ENCODE measurements at places on chromosomes 1 and 21.

- DNase-seq: no peak
Measured at GRCh38 chr1:156004843-156005584, 15.7 kb downstream of the SSR2 start.

DNA sequence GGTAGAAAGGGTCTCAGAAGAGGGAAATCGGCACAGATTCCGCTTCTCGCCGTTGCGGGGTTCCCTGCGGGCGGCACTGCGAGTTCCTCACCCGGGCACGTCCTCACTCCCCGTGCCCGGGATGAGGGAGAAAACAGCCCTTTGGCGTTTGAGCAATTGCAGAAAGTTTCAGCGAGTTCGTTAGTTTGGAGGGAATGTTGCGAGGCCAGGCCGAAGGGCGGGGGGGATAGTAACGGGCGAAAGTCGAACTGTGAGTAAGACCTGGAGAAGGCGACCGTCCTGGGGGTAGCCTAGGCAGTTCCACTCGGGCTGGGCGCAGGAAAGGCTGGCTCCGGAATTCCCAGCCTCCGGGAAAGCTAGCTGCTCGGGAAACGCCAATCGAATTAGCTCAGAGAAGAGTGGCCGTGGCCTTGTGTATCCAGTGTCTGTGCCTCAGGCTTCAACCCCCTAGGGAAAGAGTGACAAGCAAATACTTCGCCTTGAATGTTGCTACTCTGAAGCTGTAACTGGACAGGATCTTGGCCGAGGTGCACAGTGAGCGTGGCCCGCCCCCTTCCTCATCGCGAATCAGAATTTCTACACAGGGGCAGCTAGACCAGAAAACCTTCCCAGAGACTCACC is 787 bp downstream of the PTGFR start:
- no peak for DNase-seq

- no peak for DNase-seq
Measured at GRCh38 chr1:187839873-187840272, 1011.1 kb downstream of the PLA2G4A start.

GRCh38 chr1:17665054-17665453 is 90.1 kb upstream of the ACTL8 start:
- no peak for DNase-seq

DNA sequence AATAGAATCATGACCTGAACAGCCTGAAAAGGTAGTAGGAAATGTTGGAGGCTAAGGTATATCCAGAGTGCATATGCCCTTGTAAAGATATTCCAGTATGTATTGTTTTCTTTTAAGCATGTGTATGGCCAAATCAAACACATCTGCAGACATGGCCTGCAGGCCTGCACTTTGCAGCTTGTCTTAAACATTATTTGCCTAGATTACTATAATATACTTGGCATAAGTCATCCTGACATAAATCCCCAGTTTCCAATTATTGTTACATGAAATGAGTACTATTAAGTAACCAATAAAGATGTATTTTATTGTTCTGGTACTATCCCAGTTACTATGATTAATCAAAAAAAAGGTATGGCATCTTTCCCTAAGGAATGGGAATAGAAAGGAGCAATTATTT is 169.1 kb upstream of the PTBP2 start:
- no peak for DNase-seq

- no peak for DNase-seq
Measured at GRCh38 chr1:198880397-198880796, 241.6 kb downstream of the PTPRC start.

GRCh38 chr1:176950736-176951324 is 213.7 kb downstream of the ASTN1 start:
- no peak for DNase-seq

DNA sequence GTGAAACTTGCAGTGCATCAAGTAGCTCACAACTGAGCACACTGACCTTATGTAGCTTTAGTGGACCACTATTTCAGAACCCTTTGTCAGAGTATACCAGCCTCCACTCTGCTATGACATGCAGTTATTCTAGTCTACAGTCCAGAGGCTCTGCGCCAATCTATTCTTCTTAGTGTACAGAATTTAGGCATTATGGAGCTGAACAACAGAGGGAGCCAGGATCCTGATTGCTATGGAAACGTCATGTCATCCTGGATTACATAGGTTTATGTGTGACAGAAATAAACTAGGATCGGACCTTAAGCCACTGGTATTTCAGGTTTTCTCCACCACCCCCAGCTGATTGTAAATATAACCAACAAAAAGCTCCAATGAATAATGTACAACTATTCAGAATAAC is 48.1 kb upstream of the EEIG2 start:
- no peak for DNase-seq

DNA sequence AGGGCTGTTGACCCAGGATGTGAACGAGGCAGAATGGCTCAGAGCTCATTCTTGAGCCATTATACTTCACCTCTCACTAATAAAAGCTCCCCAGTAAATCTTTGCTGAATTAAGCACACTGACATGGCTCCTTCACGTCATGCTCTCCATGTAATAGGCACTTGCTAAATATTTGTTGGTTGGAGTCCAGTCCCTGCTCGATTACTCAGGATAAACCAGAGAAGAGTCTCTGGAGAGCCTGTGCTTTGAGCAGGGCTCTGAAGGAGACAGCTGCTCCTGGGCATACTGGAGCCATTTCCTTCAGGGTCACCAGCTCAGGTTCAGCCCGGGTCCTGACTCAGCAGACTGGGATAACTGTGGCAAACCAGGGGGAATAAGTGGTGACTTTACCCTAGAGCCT is 46.9 kb downstream of the HLX start:
- no peak for DNase-seq

GRCh38 chr1:36207339-36207738 is 16.9 kb upstream of the THRAP3 start:
- no peak for DNase-seq

DNA sequence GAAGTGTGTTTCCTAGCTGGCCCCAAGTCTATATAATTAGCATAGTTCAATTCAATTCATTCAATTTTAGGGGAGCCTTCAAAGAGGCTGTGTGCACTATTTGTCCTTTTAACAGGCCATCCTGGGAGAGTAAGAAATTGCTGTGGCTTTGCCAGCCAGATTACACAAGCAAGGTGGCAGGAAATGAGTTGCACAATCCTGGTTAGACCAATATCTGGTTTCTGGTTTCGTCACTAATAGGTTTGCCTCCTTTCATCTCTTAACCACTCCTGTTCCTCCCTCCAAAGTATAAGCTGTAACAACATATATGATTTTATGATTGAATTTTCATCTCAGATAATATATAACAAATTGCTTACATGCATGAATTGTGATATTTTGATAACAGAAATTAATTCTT is 84.1 kb upstream of the NEGR1 start:
- no peak for DNase-seq

DNA sequence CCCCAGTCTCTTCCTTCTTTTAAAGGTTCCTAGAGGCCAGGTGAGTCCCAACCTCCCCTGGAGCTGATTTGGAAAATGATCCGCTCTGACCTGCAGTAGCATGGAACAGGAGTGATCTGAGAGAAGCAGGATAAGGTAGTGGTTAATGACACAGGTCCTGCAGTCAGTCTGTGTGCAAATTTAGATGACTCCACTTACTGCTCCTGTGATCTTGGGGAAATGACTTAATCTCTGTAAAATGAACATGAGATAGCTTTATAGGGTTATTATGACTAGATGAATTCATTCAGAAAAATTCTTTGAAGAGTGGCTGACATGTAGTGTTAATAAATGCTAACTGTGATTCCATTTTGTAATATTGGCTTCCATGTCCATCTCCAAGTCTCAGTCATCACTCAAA is 374.9 kb upstream of the CAMK1G start:
- no peak for DNase-seq

- no peak for DNase-seq
Measured at GRCh38 chr1:66341446-66342089, 192.4 kb upstream of the SGIP1 start.

DNA sequence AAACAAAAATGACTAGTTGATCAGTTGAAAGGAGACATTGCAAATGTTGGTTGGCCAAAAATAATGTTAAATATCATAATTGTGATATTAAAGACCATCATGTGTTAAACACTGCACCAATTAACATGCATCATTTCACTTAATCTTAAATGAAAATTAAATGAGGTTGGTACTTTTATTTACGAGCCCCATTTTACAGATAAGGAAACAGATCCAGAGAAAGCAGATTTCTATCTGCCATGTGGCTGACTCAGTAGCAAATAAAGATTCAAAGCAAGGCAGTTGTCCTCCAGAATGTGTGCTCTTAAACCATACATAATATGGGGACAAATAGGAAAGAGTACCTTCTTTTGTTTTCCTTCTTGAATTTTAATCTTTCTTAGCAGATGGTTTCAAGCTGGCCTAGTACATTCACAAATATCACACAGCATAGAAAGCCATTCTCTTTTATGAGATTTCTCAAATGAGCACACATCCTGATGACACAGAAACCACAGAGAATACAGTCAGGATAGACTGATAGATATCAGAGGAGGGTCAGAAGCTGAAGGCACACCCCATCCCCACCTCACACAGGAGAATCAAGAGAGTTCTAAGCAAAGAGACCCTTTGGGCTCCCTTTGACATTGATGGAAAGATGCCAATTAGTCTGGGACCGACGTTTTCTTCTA is 647.9 kb upstream of the CAMK1G start:
- no peak for DNase-seq

DNA sequence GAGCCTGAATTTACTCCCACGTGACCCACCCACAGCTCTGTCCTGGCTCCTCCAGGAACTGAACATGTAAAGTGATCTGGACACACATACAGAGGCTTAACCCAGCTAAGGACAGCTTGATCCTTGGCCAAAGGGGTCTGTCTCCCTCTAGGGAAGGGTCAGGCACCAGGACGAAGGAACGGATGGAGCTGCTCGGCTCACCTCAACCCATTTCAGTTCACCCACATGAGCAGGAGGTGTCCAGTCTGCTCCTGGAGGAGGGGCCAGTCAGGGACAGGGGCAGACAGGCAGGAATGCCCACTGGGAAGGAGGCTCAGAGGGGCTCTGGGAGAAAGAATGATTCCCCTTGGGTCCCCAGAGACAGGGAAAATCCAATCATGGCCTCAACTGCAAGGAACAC is 567.2 kb downstream of the PTPRU start:
- DNase-seq: no peak

DNA sequence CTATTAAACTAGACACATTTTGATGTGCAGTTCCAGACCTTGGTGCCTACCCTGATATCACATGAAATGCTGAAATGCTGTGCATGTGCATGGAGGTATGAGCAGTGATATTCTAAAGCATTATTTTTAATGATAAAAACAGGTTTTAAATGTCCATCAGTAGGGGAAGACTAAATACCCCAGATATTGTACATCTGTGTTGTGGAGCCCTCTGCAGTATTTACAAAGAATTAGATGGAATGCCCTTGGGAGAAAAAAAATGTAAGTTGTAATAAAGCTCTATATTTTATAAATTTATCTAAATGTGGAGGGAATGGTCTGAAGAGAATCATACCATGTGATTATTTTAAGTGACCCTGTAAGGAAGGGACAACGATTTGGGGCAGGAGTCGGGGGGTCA is 39.1 kb upstream of the IGSF5 start:
- DNase-seq: no peak

- no peak for DNase-seq
Measured at GRCh38 chr1:209218981-209219380, 364.5 kb upstream of the CAMK1G start.

DNA sequence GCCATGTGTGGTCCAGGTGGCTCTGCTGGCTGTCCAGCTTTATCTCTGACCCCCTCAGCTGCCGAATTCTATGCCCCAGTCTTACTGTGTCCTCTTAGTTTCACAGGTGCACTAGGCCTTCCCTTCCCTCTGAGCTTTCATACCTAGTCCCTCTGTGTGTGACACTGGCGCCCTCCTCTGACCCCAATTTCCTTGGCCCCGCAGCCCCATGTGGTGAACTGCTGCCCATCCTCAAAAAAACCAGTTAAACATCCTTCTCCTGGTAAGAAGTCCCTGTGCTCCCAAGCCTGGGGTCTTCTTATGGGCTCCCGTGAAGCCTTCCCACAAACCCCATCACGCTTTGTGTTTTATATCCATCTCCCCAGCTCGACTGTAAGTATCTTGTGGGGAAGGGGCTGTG is 93.9 kb upstream of the TSPAN2 start:
- DNase-seq: no peak

GRCh38 chr1:186634511-186634910 is 45.7 kb downstream of the PTGS2 start:
- DNase-seq: no peak

GRCh38 chr21:28669971-28670653 is 322.6 kb downstream of the LTN1 start:
- no peak for DNase-seq

- DNase-seq: no peak
Measured at GRCh38 chr1:24206083-24206464, 19.0 kb upstream of the IFNLR1 start.

DNA sequence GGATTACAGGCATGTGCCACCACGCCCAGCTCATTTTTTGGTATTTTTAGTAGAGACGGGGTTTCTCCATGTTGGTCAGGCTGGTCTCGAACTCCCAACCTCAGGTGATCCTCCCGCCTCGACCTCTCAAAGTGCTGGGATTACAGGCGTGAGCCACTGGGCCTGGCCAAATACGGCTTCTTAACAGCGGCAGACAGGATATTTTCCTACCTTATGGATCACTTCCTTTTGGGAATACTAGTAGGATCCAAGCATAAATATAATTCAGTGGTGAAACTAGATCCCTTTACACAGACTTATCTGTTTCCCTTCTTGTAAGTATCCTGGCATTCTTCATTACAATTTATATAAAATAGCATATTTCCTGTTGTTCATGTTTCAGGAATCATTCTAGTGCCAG is 40.9 kb downstream of the WNT4 start:
- DNase-seq: no peak

- no peak for DNase-seq
Measured at GRCh38 chr1:24284156-24284471, 35.0 kb upstream of the GRHL3 start.

DNA sequence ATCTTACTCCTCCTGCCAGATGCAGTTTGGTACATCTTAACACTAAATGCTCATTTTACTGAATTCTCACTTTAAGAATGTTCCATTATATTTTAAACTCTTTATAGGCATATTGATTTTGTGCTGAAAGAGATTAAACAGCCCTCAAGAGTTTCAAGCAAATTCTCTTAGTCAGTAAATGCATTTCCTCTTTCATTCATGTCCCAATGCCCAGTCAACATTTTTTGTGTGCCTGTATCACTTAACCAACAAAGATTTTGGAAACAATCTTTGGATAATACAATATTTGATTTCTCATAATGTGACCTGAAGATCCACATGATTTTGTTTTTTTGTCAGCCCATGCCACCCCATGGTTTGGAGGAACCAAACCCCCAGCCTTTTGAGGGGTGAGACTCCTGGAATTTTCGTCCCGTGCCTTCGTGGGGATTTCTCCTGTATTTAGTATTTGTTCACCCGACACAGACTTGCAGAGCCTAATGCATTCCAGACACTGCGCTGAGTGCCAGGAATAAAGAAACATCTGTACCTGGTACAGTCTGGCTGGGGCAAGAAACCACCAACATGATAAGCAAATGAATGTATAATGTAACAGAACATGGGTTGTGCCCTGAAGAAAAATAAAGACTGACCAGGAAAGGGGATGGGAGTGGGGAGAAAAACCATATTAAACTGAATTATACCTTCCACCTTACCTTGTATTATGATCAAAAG is 47.1 kb upstream of the ETS2 start:
- no peak for DNase-seq

GRCh38 chr21:36861595-36862323 is 104.7 kb downstream of the HLCS start:
- no peak for DNase-seq

- peak; percentile 11 for DNase-seq
Measured at GRCh38 chr1:115506924-115507589, 134.7 kb upstream of the VANGL1 start.

All from brain pericyte (primary cell).